Stimulated activated CD8-positive, alpha-beta memory T cell treated with anti-CD3 and anti-CD28 coated beads, Interleukin-15, amount 100 ng/mL, for 4 hours (primary cell): ENCODE measurements at places on chromosomes 6 and 20.

DNA sequence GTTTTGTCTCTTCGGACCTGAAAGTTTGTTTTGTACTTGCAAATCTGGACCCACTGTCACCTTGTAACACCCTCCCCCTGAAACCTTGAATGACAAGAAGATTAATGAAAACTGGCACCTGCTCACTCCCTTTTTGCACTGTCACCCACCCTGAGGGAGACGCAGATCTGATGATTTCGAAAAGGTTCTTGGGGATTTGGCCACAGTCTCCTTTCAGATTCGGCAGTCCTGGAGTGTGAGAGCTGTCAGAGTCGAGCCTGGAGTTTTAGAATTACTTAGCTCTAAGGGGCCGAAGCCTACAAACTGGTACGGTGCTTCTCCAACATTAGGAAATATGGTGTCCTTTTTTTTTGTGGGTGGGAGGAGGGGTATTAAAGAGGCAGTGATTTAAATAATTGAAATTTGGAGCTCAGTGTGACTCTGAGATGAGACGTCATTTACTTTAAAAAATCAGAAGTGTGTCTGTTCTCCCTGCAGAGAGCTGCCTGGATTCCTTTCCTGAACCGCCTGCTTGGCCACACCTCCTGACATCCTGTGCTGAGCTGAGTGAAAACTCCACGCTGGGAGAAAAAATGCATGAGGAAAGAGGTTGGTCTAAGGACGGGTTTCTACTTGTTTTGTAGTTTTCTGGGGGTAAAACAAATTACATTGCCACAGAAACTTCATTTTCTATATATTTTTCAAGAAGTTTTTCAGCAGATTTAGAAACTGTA is 447.0 kb upstream of the CDH4 start:
- DNase-seq = no peak

GRCh38 chr6:132341646-132342045 is 59.6 kb downstream of the MOXD1 start:
- DNase-seq = no peak

DNA sequence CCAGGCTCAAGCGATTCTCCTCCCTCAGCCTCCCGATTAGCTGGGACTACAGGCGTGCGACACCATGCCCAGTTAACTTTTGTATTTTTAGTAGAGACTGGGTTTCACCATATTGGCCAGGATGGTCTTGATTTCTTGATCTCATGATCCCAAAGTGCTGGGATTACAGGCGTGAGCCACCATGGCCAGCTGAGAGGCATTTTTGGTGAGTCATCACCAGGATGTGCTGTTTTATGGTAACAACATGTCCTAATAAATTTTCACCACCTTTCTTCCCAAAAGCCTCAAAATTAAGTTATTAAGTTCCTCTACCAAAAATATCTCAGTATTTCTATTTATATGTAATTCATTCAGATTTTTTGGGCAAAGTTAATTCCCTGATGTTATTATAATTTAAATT is 53.5 kb downstream of the COL21A1 start:
- DNase-seq = no peak

- no peak for DNase-seq
Measured at GRCh38 chr6:3368685-3369084, 88.2 kb downstream of the SLC22A23 start.

GRCh38 chr6:137349856-137350830 is 131.0 kb upstream of the IFNGR1 start:
- DNase-seq = no peak
